ENCODE measurements at places on chromosomes 1 and 21.

DNA sequence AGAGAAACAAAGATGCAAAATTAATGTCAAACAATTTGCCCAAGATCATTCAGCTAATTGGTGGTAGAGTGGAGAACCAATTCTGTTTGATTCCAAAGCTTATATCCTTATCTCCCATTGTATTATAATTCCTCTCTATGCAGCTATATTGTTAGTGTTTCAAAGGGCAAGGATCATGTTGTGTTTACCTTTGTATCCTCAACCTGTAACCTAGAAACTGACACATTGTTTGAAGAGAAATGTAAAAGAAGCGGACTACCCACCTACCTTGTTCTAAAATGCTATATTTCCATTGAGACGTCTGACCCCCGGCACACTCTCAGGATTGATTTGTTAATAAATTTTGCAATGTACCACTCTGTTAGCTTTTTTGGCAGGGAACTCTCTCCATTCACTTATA lies 9.3 kb downstream of the RAVER2 start:
- DNase-seq: no peak

GRCh38 chr1:228292609-228292911 lies 84.7 kb downstream of the OBSCN start:
- no peak for DNase-seq

DNA sequence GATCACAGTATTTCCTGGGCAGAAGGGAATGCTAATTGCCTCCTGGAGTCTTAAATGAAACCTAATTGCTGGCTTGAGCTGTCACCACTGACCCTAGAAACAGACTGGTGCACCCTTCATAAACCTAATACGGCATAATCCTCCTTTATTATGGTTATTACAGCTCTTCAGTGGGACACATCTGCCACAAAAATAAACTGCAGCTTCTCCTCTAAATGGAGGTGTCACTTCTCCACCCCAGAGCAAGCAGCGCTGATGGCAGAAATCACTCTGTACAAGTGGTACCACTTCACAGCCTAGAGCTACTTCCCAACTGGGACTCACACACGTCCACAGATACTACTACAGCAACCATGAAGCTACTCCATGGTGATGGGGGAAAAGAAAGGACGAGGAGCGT lies 11.1 kb downstream of the PTPN14 start:
- DNase-seq: no peak

- no peak for DNase-seq
These were observed 13.9 kb upstream of the KIF14 start for GRCh38 chr1:200634261-200635122.

- DNase-seq: no peak
These were observed 42.6 kb downstream of the CD34 start for GRCh38 chr1:207868251-207868773.

- peak; percentile 68 for DNase-seq
These were observed 44.2 kb downstream of the PRRX1 start for GRCh38 chr1:170707959-170708655.

DNA sequence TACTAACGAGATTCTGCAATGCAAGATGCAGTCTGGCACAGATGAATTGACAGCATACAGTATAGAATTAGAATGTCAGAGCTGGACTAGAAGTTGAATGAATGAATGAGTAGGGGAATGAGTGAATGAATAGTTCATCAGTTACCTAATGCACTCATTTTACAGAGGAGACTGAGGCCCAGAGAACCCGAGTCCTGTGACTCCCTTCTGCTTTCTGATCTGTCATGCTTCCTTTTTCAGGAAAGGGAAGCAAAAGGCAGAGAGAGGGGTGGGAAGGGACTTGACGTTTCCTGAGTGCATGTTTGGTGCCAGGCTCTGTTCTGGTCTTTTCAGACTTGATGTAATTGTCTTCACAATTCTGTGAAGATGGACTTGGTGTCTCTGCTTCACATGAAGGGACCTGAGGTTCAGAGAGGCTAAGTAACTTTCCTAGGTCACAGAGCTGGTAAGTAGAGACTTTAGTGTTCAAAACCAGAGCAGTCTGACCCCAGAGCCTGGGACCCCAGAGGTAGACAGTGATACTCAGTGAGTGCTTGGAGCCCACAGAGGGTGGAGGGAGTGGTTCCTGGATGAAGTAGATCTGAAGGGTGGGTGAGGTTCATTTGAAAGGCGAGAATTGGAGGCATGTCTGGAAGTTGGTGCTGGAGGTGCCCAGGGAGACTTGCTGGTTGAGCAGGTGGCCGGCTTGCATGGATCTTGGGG lies 8.0 kb upstream of the MEX3A start:
- no peak for DNase-seq
